NCI-H774 (cell line): ENCODE measurements at places on chromosomes 5 and 9.

- DNase-seq = no peak
Measured at GRCh38 chr9:89426384-89426961, 71.4 kb downstream of the SEMA4D start.

DNA sequence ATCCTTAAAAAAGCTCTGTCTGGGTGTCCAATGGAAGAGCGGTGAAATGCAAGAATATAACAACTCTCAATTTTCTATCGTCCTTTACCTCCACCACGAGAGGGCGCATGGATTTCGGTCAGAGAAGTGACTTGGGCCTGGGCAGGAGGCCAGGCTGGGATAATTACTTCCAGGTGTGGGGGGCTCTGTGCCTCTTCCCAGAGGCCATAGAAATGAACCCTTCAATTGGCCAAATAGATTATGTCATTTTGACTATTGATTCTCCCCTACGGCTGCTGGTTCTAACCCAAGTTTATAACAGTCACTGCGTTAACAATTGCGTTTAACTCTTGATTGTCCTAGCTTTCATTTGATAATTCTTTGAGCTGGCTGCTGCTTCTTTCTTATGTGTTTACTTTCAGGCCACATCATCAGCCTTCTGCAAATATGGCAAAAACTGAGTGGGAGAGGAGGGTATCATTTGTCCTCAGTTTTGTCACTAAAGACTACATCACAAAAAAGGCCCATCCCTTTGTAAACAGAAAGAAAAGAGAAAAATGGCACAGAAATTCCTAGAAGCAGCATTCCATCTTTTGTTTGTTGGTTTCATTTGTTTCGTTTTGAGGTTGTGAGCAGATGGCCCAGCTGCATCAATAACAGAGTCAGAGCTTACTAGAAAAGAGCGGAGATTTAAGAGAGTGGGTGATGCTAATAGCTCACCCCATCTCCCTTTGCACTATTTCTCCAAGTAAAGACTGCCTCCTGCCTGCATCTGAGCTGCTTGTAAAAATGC, 45.4 kb upstream of the ZFR start:
- peak; percentile 97 for DNase-seq

DNA sequence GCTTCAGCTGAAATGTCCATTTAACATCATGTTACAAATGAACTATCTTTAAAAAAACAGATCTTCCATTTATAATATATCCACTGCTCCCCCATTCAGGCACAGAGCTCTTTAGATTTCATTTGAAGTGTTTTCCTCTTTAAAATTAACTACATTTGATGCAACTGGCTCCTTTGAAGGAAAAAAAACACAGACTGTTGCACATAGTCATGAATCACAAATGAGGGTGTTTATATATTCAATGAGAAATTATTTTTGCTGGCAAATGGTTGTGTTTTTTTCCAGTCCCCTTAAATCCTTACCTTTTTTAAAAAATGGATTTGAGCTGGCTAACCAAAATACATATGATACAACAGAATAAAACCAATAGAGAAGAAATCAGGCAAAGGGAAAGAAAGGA, 240.4 kb downstream of the FBXL7 start:
- no peak for DNase-seq

GRCh38 chr9:85062385-85063022, 393.0 kb downstream of the NTRK2 start:
- DNase-seq = no peak

DNA sequence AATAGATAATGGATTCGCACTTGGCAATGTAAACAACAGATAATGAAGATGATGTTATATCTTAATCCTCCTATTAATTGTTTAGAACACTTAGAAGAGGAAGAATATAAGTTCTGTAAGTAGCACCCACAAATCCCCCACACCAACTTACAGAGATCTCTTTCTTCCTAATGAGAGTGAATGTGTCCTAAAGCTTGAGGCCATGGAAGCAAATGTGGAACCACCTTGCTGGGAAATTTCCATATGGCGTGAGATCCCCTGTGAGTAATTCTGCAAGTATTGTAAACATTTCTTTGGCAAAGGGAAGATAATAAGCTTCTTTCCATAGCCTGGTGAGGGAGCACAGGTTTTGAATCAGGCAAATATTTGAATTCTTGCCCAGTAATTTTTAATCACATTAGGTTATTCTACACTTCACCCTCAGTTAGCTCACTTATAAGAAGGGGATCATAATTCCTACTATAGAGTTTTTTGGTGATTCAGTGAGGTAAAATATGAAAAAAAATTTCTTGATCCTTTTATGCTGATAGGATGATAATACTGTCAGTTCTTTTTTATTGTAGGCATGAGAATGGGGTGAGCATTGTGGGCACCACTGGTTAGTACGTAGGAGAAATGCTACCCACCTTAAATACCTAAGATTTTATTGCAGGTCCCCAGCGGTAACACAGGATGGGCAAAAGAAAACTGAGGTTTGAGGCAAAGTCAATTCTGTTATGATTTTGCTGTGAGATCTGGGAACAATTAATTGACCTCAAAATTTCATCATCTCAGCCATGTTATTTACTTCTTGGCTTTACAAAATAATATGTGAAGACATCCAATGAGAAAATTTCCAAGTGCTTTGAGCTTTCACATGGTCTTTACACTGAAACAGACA, 574.8 kb downstream of the PSAT1 start:
- no peak for DNase-seq
